NCI-H2029 treated with DMSO at 0.1 percent for 48 hours (cell line): ENCODE measurements at places on chromosomes 7 and 10.

- DNase-seq = no peak
Measured at GRCh38 chr10:15627617-15628196, 92.0 kb downstream of the ITGA8 start.

GRCh38 chr10:63584725-63585035, 63.5 kb downstream of the REEP3 start:
- DNase-seq = no peak

DNA sequence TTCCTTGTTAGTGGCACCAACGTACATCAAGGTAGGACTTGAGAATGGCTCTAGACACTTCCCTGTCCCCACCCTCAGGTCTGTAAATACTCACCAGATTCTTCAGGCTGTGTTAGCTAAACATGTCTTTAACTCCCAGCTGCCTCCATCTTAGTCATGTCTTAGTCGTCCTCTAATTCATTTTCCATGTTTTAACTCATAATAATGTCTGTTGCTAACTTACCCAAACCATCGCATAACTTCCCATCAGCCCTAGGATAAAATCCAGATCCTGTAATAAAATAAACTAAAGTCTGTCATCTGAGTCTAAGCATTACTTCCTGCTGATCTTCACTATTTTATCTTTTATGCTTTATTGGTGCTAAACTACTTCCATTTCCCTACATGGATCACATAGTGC, 600.0 kb upstream of the CELF2 start:
- DNase-seq = no peak

DNA sequence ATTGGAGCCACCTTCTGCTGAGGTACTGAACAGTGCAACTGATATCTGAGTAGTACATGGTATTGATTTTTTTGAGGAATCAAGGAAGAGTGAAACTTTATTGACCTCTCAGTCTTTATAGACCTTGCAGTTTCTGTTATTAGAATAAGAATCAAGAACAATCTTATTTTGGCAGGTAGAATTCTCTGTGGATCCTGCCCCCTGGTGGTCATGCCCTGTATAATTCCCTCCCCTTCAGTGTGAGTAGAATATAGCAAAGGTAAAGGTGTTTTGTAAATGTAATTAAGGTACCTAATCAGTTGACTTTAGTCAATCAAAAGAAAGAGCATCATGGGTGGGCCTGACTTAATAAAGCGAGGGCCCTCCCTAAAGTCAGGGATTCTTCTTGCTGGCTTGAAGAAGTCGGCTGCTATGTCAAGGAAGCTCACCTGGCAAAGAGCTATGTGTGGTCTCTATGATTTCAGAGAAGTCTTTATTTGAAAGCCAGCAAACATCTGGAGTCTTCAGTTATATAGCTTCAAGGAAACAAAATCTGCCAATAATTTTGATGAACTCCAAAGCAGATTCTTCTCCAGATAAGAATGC, 142.8 kb downstream of the LSM5 start:
- no peak for DNase-seq

GRCh38 chr10:116785282-116785681, 42.9 kb upstream of the HSPA12A start:
- no peak for DNase-seq

GRCh38 chr10:118800920-118801319, 46.1 kb upstream of the CACUL1 start:
- DNase-seq = peak; percentile 1

DNA sequence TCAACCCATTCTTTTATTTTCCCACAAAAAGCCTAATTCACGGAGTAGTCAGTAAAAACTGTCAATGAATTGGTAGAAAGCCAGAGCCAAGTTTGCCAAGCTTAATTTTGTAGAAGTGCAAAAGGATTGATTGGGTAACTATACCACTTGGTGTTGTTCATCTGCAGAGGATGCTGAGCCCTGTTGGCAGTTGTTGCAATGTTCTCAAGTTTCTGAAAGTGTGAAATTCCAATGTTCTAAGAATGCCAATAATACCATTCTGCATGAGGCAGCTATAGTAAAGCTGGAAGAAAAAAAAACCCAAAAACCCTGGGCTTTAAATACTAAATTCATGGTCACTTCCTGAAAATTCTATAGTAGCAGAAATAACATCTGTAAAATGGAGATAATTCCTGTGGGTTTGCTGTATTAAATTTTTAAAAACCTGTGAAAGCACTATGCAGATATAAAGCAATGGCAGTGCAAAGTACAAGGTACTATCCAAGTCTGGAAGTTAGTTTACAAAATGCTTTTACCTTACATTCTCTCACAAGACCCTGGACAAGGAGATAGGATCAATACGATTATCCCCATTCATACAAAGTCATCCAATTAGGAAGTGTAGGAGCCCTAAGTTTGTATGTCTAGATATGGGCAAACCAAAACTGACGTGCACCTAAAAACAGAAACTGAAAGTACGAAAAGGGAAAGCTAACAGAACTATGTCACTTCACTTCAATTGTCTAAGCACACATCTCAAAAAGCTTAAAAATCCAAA, 6.0 kb upstream of the PON1 start:
- DNase-seq = peak; percentile 14

DNA sequence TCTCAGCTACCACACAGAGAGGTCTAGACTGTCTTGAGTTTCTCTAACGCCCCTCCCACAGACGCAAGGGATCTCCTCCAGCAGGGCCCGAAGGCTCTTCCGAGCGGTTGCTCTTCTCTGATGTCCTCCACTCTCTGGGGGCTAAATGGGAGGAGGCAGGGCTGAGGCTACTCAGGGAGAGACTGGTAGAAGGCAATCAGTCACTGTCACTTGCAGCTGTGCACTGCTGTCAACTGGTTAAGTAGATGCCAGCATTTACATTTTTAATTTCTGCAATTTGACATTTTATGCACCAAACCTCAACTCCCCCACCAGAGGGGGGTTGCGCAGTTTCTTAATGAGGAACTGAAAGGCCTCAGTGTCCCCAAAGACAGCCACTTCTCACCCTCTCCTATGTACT, 442.8 kb downstream of the PLXNA4 start:
- DNase-seq = no peak

DNA sequence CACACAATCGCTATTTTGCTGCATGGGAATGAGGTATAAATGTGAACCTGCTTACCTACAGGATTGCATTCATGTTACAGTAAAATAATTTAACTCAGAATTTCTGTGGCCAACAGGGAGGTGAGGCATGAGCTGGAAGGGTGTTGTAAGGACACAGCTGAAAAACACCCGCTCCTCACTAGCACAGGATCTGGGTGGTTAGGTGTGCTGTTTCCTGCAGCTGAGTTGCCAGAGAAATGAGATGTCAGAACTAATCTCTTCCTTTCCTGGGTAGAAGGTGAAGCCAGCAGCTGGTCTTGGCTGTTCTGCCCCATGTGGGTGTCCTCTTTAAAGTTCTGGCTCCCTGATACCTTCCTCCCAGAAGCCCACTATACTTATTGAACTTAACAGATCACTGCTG, 39.0 kb upstream of the ZNF438 start:
- DNase-seq = no peak

DNA sequence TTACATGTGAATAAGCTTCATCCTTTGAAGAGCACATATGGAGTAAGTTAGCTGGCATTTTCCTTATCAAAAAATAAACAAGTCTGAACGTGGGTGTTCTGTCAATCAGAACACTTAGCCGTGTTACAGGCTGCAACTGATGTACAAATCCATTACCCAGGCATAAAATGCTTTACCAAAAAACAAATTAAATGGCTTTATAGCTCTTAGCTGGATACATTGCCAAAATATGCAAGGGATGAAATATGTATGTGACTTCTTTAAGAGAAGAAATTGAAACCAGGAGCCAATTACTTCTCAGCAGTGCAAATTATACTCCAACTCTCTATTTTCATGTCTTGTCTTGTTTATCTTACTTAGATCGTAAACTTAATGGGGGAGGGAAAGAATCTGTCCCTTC, 214.8 kb downstream of the DGKB start:
- no peak for DNase-seq

DNA sequence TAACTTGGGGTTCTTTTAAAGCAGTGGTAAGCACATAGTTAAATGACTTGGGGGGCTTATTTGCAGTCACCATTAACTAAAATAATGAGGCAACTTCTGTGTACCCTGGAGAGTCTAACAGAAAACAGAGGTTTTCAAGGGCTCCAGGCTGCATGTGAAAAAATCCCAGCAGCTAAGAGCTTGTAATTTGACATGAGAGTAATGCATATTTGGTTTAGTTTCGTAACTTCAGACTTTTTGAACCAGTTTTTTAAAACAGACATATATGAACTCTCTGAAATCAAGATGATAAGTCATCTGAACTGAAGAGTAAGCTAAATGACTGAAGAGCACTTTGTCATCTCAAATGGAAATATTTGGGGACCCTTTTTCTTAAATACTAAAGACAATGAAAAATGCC, 40.2 kb upstream of the IFRD1 start:
- no peak for DNase-seq

DNA sequence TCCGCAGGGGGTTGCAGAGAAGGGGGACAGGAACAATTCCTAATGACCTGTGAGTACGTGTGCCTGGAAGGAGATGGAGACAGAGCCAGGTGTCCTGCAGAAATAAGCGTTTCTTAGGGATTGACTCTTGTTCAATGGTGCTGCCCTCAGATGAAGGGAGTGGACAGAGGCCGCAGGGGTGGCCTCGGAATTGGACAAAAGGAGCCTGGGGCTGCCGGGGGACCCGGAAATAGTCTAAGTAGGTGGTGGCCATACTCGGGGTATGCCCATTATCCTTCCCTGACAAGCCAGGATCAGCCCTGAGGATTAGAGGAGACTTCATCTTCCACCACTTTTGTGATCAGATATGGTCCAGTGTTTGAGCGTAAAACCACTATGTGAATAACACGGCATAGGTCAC, 39.2 kb downstream of the ELFN1 start:
- no peak for DNase-seq

DNA sequence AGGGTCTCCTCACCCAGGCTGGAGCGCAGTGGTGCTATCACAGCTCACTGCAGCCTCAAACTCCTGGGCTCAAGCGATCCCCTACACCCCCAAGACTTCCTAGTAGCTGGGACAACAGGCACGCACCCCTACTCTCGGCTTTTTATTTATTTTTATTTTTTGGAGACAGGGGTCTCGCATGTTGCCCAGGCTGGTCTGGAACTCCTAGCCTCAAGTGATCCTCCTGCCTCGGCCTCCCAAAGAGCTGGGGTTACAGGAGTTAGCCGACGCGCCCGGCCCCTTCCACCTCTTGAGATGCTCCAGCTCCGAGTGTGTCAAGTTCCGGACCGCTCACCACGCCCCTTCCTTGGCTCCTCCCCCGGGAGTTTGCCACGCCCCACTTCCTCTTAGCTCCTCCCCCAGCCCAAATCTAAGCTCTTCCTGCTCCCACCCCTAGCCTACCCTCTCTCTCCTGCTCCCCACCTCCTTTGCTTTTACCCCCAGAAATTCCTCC, 6.3 kb downstream of the NAT16 start:
- DNase-seq = peak; percentile 39

GRCh38 chr10:49076741-49077521, 38.4 kb downstream of the VSTM4 start:
- no peak for DNase-seq

DNA sequence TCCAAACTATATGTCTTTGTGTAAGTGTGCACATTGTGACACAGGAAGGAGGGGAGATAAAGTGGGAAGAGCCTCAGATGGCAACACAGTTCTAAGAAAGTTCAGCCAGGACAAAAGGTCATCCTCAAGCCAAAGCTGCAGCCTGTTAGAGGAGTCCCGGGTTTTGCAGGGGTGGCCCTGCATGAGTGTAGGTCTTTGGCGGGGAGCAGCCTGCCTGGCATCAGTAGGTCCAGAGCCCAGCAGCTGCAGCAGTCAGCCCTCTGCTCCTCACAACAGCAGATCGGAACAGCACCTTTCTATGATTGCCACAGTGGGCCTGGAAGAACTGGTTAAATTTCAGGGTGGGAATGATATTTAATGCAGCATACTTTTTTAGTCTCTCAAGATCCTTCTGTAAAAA, 13.5 kb upstream of the VDAC2 start:
- no peak for DNase-seq

GRCh38 chr7:106216923-106217542, 67.8 kb downstream of the NAMPT start:
- no peak for DNase-seq

DNA sequence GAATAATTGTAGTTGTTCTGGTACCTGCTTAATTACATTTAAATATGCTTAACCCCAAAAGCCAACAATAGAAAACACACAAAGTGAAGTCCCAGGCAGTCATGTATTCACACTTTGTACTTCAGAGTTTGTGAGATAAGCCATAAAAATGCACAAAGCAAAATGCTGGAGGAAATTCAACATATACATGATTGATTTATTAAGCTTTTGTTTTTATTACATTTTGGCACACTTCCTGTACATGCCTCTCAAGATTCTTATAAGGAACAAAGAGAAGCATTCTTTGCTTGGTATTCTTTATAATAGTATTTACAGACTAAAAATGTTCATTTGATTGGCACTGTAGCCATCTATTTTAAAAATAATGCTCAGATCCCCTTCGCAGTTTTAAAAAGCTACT, 107.7 kb upstream of the ANK3 start:
- DNase-seq = no peak

DNA sequence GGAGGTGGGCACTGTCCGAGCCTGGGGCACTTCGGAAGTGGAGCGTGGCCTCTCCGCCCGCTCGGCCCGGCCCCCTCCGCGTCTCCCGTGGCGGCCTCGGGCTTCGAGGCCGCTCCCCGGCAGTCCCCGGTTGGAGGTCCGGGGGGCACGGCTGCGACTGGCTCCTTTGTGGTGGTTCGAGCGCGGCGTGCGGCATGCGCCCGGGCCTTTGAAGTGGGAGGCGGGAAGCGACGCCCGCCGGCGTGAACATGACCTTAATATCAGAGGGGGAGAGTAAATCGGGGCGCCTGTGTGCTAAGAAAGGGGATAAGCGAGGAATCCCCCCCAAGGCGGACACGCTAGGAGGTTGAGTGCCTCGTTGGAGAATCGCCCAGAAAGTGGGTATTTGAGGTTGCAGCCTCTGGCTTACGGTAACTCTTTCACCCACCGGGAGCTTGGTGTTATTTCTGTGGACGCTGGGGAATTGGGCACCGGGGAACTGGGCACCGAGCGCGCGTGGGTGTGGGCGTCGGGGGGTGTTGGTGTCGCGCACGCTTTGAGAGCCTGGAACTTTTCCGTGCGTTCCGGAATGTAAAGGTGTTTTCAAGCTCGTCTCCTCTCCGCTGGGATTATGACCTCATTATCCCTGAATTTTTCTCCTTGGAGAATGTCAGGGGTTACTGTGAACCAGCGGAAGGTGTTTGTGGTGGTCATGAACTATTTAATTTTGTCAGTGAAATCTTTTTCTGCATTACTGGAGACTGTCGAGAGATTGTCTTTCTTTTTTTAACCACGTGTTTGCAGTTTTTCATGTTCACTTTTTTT, 660 bp downstream of the SUV39H2 start:
- DNase-seq = no peak

DNA sequence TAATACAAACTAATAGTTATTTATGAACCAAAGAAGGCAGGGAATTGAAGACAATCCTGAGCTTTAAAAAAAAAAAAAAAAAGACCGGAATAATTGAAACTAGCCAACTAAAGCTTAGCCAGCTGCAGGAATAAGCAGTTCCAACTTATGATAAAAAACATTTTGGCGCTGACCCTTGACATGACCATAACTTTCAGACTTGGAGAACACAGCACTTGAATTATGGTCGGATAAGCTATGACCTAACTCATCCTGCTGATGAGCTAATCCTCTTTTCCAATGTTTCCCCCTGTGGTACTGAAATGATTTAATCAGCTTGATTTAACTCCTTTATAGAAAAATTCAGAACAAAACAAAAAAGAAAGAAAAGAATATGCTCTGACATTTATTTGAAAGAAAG, 181.8 kb downstream of the DGKB start:
- no peak for DNase-seq
